ENCODE measurements at places on chromosomes 1 and 21.

GRCh38 chr21:38520511-38520910 lies 22.2 kb upstream of the ERG start:
- no peak for DNase-seq

DNA sequence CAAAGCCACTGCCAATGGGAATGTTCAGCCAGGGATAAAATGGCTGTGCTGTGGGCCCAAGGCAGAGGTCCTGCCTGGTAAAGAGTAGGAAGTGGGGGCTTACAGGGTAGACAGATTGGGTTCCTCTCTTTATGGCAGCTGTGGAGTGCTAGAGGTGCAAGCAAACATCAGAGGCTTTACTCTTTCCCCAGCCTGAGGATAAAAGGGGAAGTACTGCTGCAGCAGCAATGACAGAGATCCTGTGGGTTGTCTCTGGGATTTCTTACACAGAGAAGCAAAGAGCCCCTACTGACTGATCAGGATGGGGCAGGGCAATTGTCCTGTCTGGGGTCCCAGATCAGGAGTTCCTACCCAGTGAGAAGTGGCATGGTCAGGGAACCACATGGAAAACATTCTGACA lies 54.2 kb downstream of the DRAM2 start:
- no peak for DNase-seq

GRCh38 chr21:45277101-45278045 lies 10.3 kb downstream of the POFUT2 start:
- no peak for DNase-seq

GRCh38 chr1:203906932-203907331 lies 45.5 kb downstream of the SNRPE start:
- no peak for DNase-seq

- DNase-seq, result no peak
These were observed 64.9 kb upstream of the BARHL2 start for GRCh38 chr1:90782046-90782445.

DNA sequence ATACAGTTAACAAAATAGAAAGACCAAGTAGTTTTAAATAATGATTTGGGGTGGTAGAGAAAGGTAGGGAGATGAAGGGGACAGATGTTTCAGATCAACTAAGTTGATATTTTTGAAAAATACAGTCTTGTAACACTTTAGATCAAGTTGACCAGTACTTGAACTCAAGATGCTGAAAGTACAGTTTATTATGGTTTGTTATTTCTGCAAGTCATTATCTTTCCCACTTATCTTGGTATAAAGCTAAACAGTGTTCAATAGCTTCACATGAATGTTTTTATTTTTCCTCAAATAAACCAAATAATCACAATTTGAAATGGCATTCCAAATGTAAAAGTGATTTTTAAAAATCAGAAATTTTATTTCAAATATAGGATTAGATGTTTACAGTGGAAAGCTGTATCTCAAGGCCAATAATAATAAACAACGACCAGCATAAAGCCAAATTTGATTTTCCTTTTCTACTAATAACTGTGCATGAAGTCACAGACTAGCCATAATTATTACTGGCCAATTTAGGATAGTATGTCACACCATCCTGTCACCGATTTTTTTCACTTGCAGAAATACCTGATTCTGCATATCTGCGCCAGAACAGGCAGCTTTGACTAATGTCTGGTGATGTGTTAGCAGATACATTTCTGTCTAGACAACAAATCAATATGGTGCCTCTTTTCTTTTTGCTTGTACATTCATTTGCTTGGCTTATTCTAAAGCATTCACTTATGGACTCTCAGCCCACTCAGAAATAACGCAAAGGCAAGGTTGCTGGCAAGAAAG lies 320.2 kb downstream of the TM2D1 start:
- no peak for DNase-seq

- DNase-seq, result no peak
These were observed 65.7 kb downstream of the RUNX3 start for GRCh38 chr1:24864370-24864777.

- no peak for DNase-seq
These were observed 709 bp downstream of the GART start for GRCh38 chr21:33541105-33541711.

DNA sequence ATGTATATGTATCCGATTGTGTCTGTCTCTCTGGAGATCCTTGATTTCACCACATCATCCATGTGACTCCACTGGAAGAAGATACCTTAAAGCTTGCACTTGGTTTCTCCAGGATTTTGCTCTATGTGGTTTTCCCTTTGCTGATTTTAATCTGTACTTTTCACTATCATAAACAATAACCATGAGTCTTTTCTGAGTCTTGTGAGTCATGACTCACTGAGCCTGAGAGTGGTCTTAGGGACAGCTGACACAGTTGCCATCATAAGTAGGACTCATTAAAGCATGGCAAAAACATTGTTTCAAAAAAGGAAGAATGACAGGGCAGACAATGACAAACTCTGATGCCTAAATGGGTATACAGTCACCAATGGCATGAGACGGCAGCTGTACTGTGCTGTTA lies 226.2 kb downstream of the AKT3 start:
- DNase-seq, result no peak

DNA sequence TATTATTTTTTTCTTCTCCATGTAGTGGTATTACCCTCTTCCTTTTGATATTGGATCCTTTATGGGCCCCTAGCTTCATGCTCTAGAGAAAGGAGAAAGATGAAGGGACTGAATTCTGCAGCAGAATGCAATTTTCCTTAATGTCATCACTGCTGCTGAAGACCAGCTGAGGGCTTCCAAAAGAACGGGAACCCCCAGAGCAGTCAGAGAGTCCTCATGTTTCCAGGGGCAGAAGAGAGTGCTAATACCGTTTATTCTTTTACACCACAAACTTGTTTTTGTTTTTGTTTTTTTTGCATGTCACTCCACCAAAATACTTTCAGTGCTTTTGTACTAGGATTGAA lies 21.1 kb upstream of the TBX15 start:
- no peak for DNase-seq

- no peak for DNase-seq
These were observed 25.5 kb upstream of the LYST start for GRCh38 chr1:235892202-235892601.

- no peak for DNase-seq
These were observed 41.5 kb upstream of the TSNAX start for GRCh38 chr1:231487019-231487418.

- no peak for DNase-seq
These were observed 455.3 kb upstream of the USP24 start for GRCh38 chr1:55670331-55671082.

GRCh38 chr1:20476265-20477038 lies 9.6 kb downstream of the CAMK2N1 start:
- no peak for DNase-seq
